NCI-H524 (cell line): ENCODE measurements at places on chromosomes 1 and 21.

DNA sequence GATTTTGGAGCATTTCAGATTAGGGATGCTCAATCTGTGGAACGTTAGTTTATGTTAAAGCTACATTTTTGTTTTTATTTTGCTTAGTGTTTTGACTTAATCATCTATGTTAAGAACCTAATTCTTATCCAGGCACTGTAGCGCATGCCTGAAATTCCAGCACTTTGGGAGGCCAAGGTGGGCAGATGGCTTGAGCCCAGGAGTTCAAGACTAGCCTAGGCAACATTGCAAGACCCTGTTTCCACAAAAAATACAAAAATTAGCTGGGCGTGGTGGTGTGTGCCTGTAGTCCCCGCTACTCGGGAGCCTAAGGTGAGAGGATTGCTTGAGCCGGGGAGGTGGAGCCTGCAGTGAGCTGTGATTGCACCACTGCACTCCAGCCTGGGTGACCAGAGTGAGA is 23.4 kb downstream of the FNBP1L start:
- no peak for DNase-seq

DNA sequence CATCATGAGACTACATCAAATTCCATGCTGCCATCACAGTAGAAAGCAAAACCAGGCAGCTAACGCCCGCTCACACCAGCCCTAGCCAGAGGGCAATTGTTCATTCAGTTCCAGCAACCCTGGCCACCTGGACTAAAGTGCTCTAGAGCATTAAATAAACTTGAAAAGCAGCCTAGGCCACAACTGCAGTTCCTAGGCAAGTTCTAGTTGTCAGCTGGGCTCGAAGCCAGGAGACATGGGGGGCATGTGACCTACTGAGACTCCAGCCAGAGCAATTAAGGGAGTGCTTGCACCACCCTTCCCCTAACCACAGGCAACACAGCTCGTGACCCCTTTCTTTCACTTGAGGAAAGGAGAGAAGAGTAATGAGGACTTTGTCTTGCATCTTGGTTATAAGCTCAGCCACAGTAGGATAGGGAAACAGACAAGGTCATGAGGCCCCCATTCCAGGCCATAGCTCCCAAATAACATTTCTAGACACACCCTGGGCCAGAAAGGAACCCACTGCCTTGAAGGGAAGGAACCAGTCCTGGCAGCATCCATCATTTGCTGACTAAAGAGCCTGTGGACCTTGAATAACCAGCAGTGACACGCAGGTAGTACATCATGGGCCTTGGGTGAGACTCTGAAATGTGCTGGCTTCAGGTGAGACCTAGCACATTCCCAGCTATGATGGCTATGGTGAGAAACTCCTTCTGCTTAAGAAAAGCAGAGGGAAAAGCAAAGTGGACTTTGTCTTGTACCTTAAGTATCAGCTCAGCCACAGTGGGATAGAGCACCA is 77.0 kb downstream of the ZZZ3 start:
- no peak for DNase-seq

DNA sequence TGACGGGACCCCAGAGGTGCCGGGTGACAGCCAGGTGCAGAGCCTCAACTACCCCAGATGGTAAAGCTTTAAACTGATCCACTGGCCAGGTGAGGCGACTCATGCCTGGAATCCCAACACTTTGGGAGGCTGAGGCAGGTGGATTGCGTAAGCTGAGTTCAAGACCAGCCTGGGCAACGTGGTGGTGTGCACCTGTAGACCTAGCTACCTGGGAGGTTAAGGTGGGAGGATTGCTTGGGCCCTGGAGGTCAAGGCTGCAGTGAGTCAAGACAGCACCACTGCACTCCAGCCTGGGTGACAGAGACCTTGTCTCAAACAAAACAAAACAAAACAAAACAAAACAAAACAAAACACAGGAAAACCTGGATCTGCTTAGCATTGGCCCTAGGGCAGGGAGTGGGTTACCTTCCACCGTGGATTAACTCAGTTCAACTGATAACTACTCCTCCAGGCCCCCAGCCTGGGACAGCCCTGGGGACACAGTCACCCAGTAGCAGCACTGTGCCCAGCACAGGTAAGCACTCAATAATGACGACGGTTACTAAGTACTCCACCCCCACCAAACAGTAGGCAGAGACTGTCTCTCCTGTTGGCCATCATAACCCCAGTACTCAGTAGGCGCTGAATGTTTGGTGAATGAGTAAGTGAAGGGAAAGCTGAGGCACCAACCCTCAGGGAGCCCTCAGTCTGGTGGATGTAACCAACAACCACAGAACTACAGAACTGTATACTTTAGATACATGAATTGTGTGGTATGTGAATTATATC is 21.6 kb downstream of the SLC66A1 start:
- no peak for DNase-seq

DNA sequence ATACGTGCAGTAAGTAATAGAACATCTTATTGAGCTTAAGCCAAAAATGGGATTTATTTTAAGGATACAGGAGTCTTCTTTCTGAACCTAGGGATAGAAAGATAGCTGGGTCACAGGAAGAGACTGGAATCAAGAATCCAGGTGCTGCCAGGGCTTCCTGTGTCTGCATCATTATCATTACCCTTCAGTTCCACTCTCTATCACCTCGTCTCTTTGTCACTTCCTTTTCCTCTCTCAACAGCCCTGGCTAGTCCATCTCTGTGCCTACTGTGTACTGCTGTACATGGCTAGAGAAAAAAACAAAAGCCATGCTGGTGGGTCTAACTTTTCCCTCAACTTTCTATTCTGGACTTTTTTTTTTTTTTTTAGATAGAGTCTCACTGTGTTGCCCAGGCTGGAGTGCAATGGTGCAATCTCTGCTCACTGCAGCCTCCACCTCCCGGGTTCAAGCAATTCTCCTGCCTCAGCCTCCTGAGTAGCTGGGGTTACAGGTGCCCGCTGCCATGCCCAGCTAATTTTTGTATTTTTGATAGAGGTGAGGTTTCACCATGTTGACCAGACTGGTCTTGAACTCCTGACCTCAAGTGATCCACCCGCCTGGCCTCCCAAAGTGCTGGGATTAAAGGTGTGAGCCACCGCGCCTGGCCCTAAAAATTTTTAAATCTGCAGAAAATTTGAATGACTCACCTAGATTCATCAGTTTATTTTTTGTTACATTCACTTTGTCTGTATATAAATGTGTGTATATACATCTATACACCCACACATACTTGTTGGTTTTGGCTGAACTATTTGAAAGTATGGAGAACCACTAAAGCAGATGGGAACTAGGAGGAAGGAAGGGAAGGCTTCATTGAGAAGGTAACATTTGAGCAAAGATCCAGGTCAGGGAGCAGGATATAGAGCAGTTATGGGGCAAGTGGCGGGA is 31.9 kb downstream of the UBE4B start:
- DNase-seq, result no peak

DNA sequence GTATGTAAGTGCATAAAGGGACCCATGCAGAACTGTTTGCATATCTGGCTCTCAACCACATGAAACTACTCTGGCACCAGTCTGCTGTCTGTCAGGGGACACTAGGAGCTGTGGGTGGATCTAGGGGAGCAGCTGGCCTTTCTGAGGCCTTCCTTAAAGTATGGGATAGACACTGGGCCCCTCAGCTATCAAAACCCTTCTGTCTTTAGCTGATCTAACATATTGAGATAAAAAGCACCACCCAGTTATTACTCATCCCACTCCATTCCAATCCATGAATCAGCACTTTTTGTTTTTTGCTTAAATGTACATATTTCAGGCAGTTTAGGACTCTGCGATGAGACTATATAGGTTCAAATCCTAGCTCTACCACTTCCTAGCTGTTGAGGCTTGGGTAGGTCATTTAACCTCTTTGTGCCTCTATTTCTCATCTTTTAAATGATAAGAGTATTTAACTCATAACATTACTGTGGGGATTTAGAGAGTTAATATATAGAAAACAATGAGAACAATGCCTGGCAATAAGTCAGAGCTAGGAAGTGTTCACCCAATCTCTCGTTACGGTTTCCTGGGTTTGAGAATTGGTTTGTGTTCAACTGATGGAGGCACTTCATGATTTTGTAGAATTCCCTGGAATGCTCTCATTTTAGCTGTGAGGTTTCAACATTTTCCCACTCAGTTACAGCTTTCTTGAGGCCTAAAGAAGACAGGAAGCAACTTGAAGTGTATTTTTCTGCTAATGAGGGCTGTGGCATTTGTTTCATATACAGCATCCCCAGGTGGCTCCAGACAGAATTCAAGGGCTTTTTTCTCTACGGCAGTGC is 68.9 kb downstream of the LRIG2 start:
- no peak for DNase-seq

GRCh38 chr1:219277304-219278105 is 103.8 kb downstream of the LYPLAL1 start:
- DNase-seq, result no peak

- no peak for DNase-seq
Observed at GRCh38 chr1:65146908-65147423, 1.0 kb upstream of the AK4 start.

- peak; percentile 88 for DNase-seq
Observed at GRCh38 chr1:17667641-17668040, 87.5 kb upstream of the ACTL8 start.

GRCh38 chr21:41374177-41374712 is 12.4 kb downstream of the MX2 start:
- DNase-seq, result no peak

DNA sequence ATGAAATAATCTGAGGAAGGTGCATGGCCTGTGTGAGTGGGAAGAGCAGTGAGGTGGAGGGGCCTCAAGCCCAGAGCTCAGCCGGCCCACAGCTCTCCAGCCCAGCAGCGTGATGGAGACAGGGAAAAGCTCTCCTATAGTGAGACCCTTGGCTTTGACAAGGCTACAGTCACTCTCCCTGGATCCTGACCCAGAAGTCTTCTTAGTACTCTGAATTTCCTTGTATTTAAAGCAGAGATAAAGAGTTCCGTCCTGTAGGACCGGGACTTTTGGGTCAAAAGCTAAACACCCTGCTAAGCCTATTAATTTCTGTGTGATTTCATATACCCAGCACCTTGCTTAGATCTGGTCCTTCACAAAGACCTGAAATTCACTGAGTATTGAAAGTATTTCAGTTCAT is 48.2 kb upstream of the F3 start:
- DNase-seq, result no peak

DNA sequence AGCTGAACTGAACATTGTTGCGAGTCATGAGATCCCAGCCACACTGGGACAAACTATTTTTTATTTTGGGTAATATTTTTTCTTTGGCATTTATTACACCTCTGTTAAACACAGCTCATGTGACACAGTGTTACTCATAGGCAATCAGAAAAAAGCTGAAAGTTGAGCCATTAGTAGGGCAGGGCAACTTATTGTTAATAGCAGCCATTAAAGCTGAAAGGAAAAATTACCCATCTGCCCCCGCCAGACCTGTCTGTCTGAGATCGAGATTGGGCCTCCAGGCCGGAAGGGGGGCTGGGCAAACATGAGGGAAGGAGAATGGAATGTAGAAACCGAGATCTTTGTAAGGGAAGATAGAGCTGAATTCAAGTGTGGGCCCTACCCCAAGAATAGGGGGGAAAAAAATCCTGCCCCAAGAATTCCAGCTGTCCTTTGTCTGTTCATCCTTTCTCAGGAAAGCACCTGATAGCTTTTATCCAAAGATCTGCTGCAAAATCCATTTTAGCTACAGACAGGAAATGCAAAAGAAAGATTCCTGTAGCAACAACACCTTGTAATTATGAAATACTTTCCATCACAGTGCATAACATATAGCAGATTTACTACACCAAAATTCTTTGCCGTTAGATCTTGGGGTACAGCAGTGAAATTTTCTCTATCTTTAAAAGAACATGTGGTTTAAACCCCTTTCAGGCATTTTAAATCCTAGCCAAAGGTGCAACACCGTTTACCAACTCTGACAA is 212.8 kb downstream of the PBX1 start:
- no peak for DNase-seq

GRCh38 chr1:159869607-159870006 is 7.2 kb upstream of the VSIG8 start:
- no peak for DNase-seq

DNA sequence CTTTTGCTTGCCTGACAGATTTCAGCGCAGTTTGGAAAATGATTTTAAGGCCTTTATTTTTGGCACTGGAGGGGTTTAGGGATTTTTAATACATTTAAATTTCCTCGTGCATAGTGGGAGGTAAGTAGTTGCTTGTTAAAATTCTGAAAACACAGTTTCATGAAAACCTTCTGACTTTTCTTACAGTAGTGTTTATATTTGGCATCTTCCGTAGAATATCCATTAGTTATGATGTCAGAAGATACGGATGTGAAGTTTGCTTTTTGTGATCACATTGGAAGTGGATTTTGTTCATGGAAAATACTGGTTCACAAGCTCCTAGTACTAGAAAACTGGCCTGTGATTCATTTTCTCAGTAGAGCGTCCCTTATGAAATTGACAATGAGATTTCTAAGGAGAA is 1.3 kb downstream of the RABGAP1L start:
- no peak for DNase-seq

DNA sequence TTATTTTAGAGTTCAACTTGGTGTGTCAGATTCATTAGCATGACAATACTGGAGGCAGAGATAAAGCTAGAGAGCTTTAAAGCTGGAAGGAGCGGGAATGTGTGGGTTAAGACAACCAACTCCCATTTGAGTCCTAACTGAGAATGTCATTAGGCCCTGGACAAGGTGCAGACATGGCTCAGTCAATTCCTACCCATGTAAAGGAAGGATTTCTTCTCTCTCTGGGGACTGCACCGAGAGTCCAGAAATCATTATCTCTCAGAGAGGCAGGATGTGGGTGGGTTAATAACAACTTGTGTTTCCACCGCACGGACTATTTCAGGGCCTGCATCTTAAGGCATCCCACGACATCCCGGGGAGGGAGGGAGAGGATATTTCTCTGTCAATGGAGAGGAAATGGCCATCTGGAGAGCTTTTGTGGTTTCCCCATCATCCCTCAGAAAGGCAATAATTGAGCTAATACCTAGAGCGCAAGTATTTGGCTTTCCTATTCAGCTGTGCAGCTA is 46.7 kb upstream of the SARS1 start:
- no peak for DNase-seq

- DNase-seq, result no peak
Observed at GRCh38 chr1:28604962-28605361, 12.9 kb downstream of the RAB42 start.

- no peak for DNase-seq
Observed at GRCh38 chr1:156809711-156810366, 6.8 kb downstream of the SH2D2A start.

GRCh38 chr21:44291078-44291935 is 5.6 kb downstream of the AIRE start:
- DNase-seq, result no peak

- peak; percentile 52 for DNase-seq
Observed at GRCh38 chr1:113811156-113811887, 954 bp downstream of the RSBN1 start.

DNA sequence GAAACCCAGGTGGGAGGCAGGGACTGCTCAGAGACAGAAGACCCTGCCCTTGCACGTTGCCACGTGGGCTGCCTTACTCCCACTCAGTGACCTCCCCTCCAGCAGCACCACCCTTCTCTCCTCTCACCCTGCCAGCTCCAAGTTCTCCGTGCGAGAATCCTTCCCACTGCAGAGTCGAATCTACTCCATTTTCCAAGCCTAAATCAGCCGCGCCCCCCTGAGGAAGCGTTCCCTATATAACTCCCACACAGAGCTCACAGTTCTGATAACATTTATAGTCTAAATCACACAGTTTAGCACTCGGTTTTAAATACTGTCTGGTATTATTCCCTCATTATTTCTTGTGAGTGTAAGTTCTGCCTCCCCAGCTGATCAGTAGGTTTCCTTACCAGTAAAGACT is 7.7 kb downstream of the LRRN2 start:
- DNase-seq, result no peak
